ENCODE measurements at places on chromosomes 11 and 22.

- no peak for DNase-seq
These were observed 123.8 kb upstream of the FGF3 start for GRCh38 chr11:69943066-69943465.

DNA sequence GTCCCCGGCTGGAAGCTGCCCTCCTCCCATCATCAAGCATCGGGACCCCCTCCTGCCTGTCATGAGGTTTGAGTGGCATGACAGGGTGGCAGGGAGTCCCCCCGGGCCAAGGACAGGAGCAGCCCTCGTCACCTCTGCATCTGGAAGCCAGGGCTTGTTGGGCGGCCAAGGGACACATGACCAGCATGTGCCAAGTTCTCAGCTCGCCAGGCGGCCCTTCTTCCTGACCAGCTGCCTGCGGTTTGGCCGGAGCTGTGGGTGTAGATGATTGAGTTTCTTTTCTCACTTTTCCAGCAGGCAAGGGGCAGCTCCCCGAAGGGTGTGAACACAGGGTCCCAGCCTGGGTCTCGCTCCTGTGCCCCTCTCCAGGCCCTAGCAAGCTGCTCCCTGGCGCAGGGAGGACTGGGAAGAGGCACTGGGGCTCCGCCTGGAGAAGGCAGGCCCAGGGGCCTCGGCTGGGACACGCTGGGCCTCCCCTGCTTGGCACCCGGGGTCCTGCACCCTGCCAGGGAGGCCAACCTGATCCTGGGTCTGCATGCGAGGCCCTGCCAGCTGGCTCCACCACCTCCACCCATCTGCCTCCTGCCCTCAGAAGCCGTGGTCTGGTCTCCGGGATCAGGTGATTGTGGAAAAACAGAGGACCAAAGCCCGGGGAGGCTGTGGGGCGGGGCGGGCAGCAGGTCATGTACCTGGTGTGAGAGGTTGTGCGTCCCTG, 13.4 kb downstream of the ARHGAP8 start:
- no peak for DNase-seq

GRCh38 chr11:3840870-3841425, at the start of gene RHOG:
Gene RHOG, minus strand, starts transcription at chr11:3840959. Its CDS starts 12,821 bp downstream, at chr11:3828138.
- DNase-seq = no peak

DNA sequence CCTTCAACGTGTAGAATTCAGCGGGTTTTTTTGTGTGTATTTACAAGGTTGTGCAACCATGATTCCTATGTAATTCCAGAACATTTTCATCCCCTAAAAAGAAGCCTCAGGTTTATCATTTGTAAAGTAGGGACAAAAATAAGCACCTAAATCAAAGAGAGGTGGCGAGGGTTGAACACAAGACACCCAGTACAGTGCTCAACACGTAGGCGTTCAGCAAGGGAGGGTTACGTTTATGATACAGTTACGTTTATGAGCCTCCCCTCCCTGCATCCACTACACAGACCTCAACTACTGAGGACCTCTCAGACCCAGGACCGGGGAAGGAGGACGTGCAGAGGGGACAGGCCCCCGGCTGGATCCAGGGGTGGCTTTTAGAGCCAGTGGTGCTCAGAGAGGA, 44.7 kb downstream of the FLRT1 start:
- DNase-seq = no peak

- DNase-seq = no peak
These were observed 21.2 kb upstream of the B3GAT1 start for GRCh38 chr11:134433251-134433650.

- no peak for DNase-seq
These were observed 32.4 kb upstream of the ARHGAP32 start for GRCh38 chr11:129224538-129224937.

DNA sequence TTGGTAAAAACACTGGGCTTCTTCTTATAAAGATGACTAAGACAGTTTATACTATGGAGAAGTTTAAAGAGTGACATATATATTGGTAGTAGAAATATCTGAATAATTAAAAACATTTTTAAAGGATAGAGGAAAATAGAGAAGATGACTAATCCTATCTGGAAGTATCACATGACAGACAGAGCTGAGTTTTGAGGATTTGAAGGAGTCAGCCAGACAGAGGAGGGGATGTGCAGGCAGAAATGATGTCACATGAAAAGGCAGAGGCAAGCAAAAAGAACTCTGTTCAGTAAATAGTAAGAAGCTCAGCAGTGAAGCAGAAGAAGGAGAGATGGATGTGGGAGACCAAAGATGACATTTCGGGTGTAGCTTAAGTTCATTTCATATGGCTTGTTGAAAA, 1.6 kb downstream of the OR10A2 start:
- no peak for DNase-seq

DNA sequence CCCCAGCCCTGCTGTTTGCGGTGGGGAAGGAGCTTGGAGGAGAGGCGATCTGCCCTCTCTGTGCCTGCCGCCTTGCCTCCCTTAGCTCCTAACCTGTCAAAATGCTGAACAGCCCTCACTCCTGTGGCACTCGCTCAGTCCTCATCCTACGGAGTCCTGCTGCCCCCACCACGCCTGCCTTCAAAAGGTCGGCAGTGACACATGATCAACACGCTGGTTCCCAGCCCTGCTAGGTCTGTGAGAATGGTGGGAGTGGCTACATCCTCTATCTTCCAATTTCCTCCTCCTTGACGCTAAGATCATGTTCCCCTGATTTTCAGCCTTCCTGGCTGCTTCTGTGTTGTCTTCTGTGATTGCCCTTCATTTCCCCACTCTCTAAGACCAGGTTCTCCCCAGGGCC, 120.2 kb upstream of the TBCEL start:
- no peak for DNase-seq

DNA sequence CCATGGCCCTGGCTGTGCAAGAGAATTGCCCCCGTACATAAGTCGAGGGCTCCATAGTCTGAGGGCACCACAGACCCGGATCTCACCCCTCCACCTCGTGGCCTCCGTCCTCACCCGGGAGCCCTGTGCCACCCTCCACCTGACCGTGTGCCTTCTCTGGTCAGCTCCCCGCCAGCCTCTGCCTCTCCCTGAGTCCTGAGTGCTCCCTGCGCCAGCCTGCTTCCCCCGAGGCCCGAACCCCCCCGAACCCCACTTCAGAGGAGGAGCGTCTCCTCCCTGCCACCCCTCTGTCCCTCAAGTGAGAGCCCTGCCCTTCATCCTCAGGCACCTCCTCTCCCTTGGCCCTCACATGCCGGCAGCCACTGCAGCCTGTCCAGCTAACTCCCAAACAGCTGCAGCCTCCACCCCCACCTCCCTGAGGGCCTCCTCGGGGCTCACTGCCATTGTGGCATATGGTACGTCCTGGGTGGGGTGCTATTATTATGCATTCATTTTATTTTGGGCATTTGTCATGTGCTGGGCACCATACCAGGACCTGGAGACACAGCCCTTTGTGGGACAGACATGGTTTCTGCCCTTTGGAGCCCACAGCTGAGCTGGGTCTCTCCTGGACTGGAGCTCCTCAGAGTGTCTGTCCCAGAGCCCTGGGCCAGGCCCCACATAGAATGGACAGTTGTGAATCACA, 67.2 kb downstream of the MYO7A start:
- DNase-seq = no peak

DNA sequence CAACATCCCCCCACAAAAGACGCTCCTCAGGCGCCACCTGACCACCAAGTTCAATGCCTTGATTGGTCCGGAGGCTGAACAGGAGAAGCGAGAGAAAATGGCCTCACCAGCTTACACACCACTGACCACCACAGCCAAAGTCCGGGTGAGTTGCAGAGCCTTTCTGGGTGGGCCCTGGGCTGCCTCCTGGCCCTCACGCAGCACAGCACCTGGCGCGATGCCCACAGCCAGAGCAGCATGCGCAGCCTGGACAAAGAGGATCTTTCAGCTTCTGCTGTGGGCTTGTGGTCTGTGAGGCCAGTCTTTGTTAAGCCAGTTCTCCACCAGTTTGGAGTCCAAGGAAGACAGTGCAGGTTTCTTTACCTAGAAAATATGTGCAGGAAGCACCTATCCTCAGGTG, 21.6 kb downstream of the CYB5R2 start:
- no peak for DNase-seq

GRCh38 chr11:124123622-124124021, 8.4 kb downstream of the VWA5A start:
- DNase-seq = no peak

DNA sequence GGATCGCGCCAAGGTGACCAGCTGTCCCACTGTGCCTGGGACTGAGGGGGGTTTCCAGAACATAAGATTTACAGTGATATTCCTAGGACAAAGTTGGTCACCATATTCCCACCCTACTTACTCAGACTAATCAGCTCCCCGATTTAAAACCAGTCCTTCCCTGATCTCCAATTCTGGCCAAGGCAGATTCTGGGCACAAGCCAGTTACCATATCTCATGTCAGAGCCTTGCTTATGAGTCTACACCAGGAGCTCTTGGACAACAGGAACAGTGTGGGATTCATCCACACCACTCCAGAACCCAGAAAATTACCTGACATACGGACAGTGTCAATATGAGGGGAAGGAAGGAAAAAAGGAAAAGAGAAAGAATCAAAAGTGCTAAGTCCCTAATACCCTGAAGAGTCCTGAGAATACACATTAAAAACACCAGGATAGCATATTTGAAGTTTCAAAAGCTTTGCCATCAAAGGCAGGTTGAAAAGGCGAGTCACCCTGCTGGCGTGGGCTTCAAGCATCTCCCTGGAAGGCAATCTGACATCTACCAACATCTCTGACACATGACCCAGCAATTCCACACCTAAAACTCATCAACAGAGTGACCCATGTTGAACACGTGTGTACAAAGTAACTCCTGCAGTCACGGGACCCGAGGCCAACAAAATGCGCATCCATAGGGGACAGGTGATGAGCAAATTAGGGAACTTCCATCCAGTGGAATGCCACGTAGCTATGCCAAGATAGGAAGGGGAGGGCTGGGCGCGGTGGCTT, 8.0 kb upstream of the IL2RB start:
- DNase-seq = no peak

DNA sequence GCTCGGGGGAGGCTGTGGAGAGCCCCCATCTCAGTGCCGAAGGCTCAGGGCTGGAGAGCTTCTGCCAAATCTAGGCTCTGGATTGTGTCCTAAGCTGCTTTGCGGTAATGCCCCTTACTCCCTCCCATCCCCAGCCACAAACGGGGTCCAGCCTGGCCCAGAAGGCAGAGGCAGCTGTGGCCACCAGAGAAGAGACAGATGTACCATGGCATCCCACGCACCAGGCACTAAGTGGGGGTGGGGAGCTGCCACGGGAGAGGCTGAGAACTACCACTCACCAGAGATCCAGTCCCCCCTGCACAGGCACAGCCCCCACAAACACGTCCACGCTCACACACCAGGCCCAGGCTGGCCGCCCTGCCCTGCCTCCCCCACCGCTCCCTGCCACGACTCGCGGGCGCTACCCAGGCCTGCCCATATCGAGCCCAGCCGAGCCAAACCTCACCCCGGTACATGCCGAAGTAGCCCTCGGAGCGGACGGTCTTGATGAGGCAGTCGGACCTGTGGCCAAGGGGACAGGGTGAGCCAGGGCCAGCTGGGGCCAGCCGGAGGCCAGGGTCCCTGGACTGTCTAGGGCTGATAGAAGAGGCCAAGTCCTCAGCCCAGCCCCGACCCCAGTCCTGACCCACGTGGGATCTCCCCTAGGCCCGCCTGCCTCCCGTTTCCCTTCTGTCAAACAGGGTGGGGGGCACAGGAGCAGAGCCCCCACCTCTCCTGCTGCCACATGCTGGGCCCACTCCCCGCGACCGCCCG, 3.9 kb downstream of the SLC25A22 start:
- no peak for DNase-seq

DNA sequence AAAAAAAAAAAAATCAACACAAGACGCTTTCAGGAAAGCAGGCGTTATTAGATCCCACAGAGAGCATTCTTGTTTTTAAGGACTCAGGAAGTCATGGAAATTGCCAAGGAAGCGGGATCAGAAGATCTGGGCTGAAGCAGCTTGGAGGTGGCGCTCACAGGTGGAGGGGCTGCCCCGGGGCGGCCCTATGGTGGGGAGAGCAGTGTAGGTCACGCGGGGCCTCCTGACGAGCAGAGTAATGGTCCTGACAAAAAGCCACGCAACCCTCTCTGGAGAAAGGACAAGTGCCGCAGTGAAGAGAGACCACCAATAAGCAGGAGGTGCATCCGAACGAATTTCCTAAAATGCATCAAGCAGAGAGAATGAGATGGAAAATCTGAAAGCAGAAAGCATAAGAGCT, 407.0 kb downstream of the BRD1 start:
- no peak for DNase-seq

GRCh38 chr11:131592152-131592551, 221.7 kb downstream of the NTM start:
- no peak for DNase-seq

GRCh38 chr11:75737314-75737713, 19.7 kb downstream of the MOGAT2 start:
- no peak for DNase-seq

- DNase-seq = no peak
These were observed 161.8 kb downstream of the CASP12 start for GRCh38 chr11:104736502-104736901.

DNA sequence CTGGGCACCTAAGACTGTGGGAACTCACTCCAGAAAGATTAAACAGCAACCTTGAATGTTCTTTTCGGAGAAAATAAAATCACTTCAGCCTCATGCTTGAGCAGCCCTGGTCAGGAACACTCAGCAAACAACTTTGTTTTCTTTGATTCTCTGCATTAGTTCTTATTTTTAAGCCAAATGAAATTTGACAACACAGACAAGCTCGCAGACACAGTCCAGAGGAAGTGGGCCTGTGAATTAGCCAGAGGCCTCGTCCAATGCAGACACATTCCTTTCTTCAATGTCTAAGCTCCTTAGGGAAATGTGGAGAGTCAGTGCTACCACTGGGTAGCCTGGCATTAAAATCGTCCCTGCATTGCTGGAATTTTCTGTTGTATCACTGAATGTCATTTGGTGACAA, 62.9 kb upstream of the CSNK2A3 start:
- no peak for DNase-seq

GRCh38 chr11:198236-198806, 5.4 kb downstream of the SCGB1C1 start:
- DNase-seq = no peak

GRCh38 chr11:96794152-96794551, 404.3 kb downstream of the JRKL start:
- no peak for DNase-seq

DNA sequence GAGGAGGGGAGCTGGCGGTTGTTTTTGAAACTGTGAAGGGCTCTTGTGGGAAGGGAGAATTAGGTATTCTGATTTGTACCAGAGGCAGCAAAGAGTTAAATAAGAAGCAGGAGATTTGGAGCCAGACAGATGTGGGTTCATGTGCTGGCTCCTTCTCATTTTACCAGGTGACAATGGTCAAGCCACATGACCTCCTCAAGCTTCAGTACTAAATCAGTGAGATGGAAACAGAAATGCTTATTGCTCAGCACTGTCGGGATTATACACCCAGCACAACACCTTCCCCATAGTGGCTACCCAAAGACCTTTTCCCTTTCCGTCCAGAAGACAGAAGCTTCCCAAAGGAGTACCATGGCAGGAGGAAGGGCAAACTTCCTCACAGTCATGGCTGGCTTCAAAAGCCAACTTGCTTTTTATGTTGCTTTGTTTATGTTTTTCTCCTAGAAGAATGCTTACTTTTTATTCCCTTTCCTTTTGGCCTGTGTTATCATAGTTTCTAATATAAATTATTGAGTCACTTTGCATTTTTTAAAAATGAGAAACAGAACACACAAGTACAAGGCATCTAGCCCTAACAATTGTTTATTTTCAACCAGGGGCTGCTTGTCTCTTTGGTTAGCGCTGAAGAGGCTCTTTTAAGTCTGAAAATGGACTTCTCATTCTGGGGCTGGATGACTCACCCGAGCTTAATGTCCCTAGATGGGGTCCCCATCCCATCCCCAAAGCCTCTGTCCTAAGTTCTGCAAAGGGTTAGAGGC, 181.5 kb upstream of the ZBED5 start:
- DNase-seq = no peak

GRCh38 chr11:13215149-13215548, 62.4 kb upstream of the BMAL1 start:
- DNase-seq = no peak

Data from activated naive CD4-positive, alpha-beta T cell (primary cell).